Memory B cell (primary cell): ENCODE measurements at places on chromosomes 11 and 22.

DNA sequence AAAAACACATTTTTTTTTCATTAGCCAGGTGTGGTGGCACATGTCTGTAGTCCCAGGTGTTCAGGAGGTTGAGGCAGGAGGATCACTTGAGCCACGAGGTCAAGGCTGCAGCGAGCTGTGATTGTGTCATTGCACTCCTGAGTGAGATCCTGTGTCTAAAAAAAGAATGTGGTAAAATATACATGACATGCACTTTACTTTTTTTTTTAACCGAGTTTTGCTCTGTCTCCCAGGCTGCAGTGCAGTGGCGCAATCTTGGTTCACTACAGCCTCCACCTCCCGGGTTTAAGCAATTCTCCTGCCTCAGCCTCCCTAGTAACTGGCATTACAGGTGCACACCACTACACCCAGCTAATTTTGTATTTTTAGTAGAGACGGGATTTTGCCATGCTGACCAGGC, 22.5 kb upstream of the CLDN5 start:
- H3K27ac ChIP-seq: no peak overlapping the region
- H3K4me1 ChIP-seq: no peaks in the 10 kb centered on the region
- H3K4me3 ChIP-seq: no peak overlapping the region
- peaks cover 8% of the 10 kb centered on the region for H3K27me3 ChIP-seq
- DNase-seq: no peak

DNA sequence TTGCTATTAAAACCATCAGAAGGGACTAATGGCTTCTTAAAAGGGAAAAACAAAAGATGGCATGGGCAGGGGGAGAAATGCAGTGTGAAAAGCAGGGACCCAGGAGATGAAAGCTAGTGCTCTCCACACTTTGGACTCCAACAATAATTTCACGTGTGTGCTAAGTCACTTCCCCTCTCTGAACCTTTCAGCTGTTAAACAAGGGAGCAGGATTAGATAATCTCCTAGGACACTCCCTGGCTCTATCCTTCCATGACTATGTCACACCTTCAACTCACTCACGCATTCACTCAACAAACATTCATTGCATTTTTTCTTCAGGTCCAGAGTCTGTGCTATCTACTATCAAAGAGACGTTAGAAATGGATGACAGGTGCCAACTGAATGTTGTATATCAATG, 88.7 kb downstream of the SYN3 start:
- no peak overlapping the region for H3K4me3 ChIP-seq
- no peak overlapping the region for H3K27ac ChIP-seq
- no peaks in the 10 kb centered on the region for H3K4me1 ChIP-seq
- no peak for DNase-seq
- H3K27me3 ChIP-seq: peaks cover 5% of the 10 kb centered on the region

- DNase-seq: no peak
- no peaks in the 10 kb centered on the region for H3K4me1 ChIP-seq
- peaks cover 9% of the 10 kb centered on the region for H3K27me3 ChIP-seq
- no peak overlapping the region for H3K27ac ChIP-seq
Measured at GRCh38 chr22:38831166-38831945, 12.5 kb downstream of the NPTXR start.

- peaks cover 14% of the 10 kb centered on the region for H3K27me3 ChIP-seq
- no peak overlapping the region for H3K27ac ChIP-seq
- H3K4me1 ChIP-seq: no peaks in the 10 kb centered on the region
- peaks cover 5% of the 10 kb centered on the region for H3K36me3 ChIP-seq
- DNase-seq: no peak
- H3K4me3 ChIP-seq: no peak overlapping the region
Measured at GRCh38 chr11:48193876-48194275, 22.7 kb upstream of the OR4B1 start.

DNA sequence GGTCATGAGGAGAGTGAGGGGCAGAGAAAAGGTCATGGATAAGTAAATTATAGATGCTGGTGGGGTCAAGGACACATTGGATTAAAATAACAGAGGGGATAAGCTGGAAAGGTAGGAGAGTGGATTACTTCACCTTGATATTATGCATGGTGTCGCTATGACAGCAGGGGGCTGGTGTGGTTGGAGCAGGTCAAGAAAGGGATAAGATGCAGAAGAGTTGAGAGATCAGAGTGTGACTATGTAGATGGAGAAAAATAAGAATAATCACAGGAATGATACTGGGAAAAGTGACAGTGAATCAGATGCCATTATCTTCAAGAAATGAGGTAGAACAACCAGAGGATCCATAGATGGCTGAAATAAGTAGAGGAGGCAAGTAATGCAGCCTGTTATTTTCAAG, 29.4 kb upstream of the AMOTL1 start:
- no peak overlapping the region for H3K27ac ChIP-seq
- H3K4me3 ChIP-seq: no peak overlapping the region
- DNase-seq: no peak
- H3K27me3 ChIP-seq: peaks cover 12% of the 10 kb centered on the region

DNA sequence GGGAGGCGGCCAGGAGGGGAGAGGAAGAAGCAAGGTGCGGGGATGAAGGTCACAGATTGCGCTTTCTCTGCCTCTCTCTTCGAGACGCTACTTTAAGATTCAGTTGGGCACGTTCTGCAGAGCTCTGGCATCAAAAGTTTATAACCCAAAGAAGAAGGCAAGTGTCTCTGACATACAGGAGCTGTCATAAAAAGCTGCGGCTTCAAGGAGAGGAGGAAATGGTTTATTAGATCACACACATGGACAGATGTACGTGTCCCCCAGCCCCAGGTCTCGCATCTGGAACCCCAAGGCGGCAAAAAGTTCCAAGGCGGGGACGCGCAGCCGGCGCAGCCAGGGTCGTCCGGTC, 589.0 kb downstream of the OPCML start:
- H3K4me1 ChIP-seq: no peaks in the 10 kb centered on the region
- H3K36me3 ChIP-seq: no peaks in the 10 kb centered on the region
- H3K27me3 ChIP-seq: peaks cover 3% of the 10 kb centered on the region
- DNase-seq: no peak
- no peak overlapping the region for H3K27ac ChIP-seq
- no peak overlapping the region for H3K4me3 ChIP-seq

DNA sequence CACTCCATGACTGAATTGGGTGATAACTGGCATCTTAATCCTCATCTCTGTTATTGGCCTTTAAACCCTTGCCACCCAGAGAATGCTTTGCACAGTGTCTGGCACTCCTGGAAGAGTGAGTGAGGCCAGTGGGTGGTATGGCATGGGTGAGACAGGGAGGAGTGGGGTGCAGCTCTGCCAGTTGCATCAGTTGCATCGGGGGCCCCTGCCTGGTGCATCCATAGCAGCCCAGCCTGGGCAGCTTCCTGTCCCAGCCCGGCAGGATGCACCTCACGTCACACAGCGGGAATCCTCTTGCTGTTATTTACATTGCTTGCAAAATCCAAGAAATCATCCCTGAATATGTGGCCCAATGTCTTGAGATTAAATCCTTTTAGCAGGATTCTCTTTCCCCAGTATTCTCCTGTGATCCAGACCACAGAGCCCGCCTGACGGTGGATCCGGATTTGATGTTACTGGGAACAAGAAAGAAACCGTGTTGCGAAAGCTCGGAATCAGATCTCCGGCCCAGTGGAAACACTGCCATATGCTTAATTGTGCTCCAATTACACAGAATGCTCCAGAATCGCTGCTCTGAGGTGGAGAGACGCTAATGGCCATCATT, 37.6 kb upstream of the MN1 start:
- H3K4me1 ChIP-seq: no peaks in the 10 kb centered on the region
- no peak for DNase-seq
- peaks cover 20% of the 10 kb centered on the region for H3K36me3 ChIP-seq
- H3K27ac ChIP-seq: no peak overlapping the region
- H3K27me3 ChIP-seq: no peaks in the 10 kb centered on the region
